ENCODE measurements at places on chromosomes 6 and 20.

- no peak for DNase-seq
Observed at GRCh38 chr6:110098511-110099116, 80.9 kb downstream of the WASF1 start.

GRCh38 chr6:170098428-170099170 lies 192.3 kb downstream of the DLL1 start:
- DNase-seq: no peak

DNA sequence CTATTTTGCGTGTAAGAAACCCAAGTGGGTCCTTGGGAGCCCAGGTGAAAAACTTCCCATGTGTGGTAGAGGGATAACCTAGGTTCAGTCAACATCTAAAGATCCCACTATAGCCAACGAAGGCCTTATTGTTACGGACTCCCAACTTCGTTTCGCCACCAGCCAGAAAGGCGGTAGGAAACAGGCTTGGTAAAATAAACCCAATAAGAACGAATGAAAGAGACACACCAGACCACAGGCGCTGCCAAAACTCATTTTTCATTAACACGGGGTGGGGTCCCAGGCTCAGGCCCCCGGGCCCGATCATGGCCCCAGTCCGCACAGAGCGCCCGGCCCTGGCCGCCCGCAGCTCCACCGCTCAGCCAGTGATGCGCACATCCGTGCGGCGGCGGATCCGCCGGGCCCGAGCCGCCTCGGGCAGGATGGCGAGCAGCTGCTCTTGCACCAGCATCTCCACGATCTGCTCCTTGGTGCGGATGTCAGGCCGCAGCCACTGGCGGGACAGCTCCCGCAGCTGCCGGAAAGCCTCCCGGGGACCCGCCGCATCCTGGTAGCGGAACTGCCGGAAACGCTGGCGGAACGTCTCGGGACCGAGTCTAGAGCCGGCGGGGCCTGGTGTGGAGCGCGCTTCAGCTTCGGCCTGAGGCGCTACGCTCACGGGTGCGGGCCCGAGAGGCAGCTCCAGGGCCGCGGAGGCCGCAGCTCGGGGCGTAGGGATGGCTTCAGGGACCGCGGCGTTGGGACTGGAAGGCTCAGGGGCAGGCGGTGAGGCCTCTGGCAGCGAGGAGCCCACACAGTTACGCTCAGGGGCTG lies 709 bp downstream of the SCAND1 start:
- DNase-seq: peak; percentile 41

DNA sequence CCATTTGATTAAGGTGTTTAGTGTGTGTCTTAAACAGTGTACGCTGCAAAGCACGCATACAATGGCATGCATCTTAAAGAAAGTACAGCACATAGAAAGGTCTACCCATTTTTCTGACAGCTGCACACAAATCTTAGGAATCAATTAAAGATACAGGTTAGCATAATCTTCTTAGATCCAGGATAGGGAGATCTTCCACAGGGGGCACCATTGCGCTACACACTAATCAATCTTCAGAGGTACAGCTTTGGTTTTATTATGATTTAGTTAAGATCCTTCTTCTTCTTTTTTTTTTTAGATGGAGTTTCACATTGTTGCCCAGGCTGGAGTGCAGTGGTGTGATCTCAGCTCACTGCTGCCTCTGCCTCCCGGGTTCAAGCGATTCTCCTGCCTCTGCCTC lies 63.7 kb upstream of the BEND3 start:
- no peak for DNase-seq

DNA sequence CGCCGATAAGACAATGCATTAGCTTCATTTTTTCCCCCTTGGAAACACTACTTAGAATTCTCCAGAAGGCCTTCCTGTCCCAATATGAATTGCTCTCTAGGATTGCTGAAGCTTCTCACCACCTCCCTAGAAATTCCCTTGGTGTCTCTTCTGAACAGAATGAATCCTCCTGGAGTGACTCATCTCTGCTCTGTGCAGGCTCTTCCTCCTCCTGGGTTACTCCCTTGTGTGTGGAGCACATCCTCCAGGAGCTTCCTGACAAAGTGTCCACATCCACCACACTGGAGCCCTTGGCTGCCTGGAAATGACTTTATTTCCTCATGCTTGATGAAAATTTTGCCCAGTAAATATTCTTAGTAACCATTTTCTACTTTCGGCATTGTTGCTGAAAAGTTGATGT lies 54.4 kb downstream of the DTNBP1 start:
- no peak for DNase-seq

- no peak for DNase-seq
Observed at GRCh38 chr6:142804490-142804889, 140.5 kb downstream of the HIVEP2 start.

DNA sequence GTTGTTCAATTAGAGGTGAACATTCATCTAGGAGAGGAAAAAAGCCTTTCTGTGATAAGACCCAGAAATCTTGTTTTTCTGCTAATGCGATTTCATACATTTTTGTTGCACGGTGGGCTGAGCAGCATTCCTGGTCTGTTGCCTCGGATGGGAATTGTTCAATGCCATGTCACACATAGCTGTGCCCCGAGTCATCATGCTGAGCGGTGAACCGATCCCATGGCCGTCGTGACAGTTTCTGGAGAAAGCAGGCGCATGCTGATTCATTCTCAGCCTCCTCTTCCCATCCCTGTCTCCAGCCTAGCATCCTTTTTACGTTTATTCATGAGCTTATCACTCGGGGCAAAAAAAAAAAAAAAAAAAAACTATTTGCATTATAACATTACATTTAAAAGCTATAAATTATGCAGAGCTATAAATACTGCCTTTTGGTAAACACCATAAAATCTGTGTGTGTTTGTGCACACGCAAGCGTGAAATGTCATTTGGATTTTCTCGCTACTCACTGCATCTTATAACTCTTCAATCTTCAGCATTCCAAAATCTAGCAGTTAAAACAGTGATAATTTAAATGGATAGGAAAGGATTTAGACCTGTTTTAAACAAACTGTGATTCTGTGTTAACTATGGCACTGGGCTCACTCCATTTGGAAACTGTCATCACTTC lies 58.9 kb upstream of the IFNGR1 start:
- DNase-seq: no peak

GRCh38 chr20:22866812-22867341 lies 168.2 kb upstream of the SSTR4 start:
- no peak for DNase-seq
